ENCODE measurements at places on chromosomes 3 and 15.

GRCh38 chr3:155737844-155738460 lies 6.9 kb downstream of the PLCH1 start:
- DNase-seq: no peak

- no peak for DNase-seq
These were observed 167.7 kb downstream of the AGBL1 start for GRCh38 chr15:86247249-86247955.

DNA sequence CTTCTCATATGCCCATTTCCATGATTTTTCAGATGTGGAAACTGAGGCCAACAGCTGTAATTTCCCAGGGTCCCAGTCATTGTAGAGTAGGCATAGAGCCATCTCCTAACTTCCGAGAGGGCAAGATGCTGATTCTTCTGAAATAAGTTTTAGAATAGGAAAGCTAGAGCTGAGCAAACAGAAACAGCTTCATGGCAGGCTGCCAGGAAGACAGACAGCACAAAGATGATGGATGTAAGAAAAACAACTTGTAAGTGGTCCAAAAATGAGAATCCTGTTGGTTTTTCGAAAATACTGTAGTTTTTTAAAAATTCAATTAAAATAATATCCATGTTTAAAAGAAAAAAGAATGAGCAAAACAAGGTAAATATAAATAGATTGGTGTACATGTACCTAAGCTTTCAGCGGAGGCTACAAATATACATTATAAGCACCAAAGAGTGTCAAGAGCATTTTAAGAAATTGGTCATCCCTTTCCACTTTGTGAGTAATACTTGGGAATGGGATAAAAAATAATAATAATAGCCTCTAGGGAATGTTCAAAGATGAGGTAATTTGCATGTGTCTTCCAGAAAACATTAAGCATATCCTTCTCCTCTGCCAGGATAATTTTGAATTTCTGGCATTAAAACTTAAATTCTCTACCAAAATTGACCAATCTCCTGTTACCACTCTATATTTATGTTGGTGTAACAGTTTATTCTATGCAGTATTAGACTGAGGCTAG lies 406.6 kb downstream of the MECOM start:
- DNase-seq: no peak

GRCh38 chr15:81105545-81105944 lies 28.5 kb upstream of the CFAP161 start:
- DNase-seq: no peak

- DNase-seq: no peak
These were observed 12.6 kb downstream of the TIPARP start for GRCh38 chr3:156687023-156687422.

Data from HS-27A (cell line).